ENCODE measurements at places on chromosomes 12 and 14.
A peak's percentile ranks its signal among the peaks of the same experiment; 100 is the strongest.

DNA sequence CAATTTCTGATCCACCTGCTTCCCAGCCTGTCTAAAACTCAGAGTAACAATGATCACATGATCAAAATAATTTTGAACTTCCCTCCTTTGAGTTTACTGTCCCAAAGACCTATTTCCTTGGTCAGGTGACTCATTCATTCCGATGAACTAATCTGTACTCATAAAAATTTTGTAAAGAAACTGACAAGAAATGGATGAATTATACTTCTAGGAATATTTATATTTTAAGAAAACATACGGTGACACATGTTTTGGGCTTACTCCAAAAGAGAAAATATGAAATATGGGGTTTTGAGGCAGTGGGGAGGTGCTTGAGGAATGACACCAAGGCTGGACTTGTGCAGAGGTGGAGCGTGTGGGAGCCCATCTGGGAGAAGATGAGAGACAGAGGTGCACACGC, 42.0 kb downstream of the GUCY2C start:
- DNase-seq = peak; percentile 8

DNA sequence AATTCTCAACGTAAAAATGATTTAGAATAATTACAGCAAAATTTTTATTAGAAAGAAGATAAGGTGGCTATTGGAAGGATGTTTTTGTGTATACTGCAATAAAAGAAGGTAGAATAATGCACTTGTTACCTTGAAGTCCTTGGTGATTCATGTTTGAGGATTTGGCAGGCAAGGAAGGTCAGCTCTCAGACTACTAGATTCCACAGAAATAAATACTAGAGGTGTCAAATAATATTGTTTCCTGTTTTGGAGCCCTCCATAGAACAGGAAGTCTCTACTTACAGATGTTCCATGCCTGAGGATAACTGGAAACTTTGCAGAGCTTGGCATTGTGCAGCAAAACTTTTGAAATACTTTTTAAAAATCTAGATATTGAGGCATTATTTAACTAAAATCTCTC, 284.3 kb upstream of the SYT1 start:
- DNase-seq = no peak

DNA sequence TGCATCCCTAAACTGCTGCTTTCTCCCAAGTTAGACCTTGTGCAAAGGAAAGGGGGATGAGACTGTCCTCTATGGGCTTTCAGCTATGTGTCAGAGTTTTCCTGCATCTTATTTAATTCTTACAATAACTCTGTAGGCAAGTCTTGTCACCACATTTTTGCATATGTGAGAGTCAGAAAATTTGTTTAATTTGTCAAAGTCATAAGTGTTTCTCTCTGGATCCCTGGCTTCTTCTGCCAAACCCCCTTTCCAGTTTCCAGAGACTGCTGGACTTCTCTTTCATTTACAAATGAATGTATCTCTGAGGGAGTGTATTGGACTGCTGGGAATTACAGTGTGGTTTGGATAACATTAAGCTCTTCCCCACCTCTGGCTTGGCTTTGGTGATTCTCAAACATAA, 877.6 kb upstream of the SEL1L start:
- no peak for DNase-seq

DNA sequence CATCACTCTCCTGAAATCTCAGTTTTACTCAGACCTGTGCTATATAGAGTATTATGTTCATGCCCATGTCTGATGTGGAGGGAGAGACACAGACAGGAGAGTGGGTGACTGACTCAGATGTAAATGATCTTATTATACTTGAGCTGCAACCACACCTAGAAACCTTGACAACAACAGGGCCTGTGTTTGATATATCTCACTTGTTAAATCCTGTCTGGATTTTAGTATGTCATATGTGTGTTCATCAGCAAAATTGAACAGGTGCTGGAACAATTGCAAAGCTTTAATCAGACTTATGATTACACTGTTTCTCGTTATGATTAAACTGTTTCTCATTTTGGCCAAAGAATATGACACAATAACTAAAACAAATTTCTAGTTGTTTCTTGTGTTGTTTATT, 37.7 kb downstream of the DIP2B start:
- no peak for DNase-seq

DNA sequence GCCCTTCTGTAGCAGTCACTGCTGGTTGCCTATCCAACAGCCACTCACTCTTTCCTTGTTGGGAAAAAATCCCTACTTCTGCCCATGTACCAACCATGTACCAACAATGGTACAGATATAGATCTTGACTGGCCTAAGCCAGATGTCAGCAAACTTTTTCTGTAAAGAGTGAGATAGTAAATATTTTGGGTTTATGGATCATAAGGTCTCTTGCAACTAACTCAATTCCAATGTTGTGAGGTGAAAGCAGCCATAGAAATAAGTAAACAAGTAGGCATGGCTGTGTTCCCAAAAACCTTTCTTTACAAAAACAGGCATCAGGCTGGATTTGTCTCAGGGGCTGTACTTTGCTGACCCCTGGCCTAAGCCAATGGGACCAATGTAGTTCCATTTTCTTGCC, 73.5 kb downstream of the ARMH4 start:
- DNase-seq = no peak

DNA sequence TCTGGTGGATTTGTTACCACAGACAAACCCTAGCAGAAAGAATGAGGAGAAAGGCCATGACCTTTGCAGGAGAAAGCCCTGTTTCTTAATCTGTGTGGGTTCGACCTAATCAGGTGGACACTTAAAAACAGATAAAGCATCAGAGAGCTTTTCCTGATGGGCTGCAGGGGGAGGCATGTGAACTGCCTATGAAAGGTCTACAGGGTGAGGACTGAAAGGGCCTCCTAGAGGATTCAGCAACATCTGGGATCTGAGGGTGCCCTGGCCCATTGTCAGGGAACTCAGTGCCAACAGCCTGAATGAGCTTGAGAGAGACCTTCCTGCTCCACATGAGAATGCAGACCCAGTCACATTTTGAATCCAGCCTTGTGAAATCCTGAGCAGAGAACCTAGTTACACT, 178.8 kb upstream of the DDHD1 start:
- DNase-seq = no peak

- no peak for DNase-seq
These were observed 60.4 kb downstream of the FZD10 start for GRCh38 chr12:130222519-130223218.

DNA sequence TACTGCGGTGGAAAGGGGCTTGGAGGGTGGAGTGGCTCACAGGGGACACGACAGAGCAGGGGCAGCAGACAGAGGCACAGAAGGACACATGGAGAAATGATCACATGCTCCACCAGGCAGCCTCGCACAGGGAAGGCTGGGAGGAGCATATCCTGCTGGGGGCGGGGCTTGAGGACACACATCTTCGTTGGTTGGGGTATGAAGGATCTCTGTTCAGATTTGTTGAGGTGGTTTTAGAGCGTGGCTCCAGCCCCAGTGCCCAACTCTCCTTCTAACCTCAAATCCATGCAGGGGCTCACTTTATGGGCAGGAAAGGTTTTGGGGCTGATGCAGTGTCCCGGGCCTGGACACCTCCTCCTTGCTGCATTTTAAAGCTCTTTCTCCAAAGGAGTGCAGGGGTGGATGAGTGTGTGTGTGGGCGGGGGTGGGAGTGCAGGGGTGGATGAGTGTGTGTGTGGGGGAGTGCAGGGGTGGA, 733 bp upstream of the P3H3 start:
- peak; percentile 58 for DNase-seq

DNA sequence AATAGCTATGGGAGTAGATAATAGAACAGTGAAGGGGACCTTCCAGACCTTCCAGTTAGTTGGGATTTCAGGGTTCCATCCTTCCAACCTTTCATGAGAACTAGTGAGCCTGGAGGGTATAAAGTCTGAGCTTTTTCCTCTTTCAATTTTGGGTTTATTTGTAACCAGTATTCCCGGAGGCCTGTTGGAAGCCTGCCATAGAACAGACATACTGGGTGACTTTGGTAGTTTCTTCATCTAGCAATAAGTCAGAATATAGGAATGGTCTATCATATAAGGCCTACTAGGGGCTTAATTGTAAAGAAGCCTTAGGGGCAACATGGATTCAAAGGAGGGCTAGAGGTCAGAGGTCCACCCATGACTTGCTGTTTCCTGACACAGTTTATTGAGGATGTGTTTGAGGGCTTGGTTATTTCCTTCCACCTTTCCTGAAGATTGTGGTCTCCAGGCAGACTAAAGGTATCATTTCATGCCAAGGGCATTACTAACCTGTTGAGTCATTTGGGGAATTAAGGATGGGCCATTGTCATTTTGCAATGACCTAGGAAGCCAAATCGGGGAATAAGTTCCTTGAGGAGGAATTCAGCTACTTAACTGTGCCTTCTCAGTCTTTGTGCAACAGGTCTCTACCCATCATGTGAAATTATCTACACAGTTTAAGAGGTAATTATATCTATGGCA, 410.3 kb downstream of the SLC6A15 start:
- DNase-seq = no peak

DNA sequence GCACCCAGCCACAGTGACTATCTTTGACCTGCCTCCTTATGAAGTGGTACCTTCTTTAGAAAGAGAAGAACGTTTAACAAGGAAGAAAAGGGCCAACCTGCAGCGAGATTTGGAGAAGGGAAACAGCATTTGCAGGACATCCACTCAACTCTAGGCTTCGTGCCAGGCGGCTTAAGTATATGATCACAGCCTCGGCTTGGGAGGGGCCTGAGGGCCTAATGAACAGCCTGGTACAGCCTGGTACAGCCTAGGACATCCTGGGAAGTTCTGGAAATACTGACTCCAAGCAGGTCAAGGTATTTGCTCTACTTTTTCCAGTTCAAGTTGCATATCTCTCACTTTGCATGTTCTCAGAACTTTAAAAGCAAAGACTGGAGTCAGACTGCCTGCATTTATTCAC, 16.1 kb downstream of the HCAR2 start:
- no peak for DNase-seq

- DNase-seq = no peak
These were observed 69.9 kb upstream of the AVPR1A start for GRCh38 chr12:63220921-63221320.

DNA sequence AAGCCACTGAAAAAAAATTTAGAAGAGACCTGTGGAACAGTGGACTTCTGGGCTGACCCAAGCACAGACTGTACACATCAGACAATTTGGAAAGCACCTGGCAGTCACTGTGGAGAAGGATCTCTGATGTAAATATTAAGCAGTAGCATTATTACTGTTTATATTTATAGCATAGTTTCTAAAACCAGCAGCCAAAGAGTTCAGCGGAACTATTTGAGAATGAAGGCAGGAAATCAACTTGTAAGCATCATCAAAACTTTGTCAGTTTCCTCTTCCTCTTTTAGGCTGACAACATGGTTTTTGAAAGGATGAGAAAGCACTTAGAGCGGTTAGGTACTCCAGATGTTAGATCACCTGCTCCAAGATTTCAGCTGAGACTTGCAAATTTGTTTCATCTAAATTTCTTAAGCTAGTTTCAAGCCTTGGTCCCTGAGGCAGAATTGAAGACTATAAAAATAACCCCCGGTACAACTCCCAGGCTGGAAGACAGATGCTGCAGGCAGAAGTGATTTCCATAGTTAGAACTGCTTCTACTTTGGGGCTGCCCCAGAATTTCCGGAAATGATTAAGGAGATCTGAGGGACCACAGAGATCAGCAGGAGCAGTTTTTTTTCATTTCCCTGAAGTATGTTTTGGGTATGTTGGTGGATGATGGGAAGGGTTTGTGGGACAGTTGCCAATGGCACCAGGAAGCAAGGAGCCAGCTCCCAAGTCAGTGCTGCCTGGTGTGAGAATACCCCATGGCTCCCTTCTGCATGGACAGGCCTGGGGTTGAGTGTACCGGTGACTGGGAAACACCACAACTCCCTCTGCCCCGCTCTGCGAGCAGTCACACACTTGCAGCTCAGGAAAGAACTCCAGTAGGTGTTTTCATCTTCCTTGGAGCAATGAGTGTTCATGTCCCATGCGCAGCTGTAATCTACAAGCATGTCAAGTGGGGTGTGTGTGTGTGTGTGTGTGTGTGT, 354.5 kb downstream of the NUAK1 start:
- peak; percentile 24 for DNase-seq

GRCh38 chr12:73445658-73446324, 1091.8 kb upstream of the ATXN7L3B start:
- DNase-seq = no peak

- DNase-seq = no peak
These were observed 25.9 kb downstream of the PPP4R3A start for GRCh38 chr14:91484186-91484585.

DNA sequence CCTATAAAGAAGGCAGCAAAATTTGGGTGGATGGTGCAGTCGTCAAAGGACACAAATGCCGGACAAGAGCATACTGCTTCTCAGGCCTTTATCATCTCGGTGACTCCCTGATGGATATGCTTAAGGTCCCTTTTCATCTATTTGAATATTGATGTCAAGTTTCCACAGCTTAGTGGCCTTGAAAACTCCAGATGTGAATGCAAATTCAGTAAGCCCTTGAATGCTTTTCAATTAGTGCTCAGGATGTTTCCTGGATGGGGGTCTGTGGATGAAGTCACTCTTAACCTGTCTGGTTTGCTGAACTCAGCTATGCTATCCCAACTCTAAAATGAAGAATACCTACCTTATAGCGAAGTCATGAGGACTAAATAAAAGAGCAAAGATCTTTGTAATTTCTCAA, 10.7 kb downstream of the REM2 start:
- no peak for DNase-seq

- DNase-seq = peak; percentile 88
These were observed at the start of gene NEK9 for GRCh38 chr14:75126679-75127473. Gene NEK9, minus strand, starts transcription at chr14:75127048. Its CDS starts 127 bp downstream, at chr14:75126921.

DNA sequence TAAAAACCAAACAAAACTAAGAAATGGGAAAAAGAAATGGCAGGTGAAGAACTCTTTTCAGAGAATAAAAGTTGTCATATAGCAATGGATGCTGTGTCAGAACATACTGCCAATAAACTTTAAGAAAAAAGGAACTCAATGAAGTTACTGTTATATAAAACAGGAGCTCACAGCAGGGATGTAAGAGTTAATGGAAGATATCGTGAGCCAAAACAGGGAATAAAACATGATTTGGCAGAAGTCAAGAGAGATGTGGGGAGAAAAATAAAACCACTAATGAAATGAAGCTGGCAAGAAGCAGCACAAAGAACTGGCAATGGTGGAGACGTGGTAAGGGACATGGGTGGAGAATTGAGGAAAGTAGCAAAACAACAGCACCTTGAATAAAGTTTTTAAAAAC, 61.0 kb downstream of the TAOK3 start:
- no peak for DNase-seq

DNA sequence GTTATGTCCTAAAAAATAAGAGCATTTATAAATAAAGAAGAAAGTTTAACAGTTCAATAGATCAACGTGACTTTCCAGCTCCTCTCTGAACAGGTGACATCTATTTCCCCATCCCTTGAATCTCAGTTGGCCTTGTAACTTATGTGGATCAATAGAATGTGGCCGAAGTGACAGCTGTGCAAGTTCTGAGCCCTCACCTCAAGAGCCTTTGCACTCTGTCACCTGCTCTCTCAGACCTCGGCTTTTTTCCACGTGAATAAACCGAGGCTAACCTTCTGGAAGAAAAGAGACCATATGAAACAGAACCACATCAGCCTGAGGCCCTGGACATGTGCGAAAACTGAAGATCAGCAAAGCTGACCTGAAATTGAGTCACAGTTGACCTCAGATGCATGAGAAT, 253.0 kb downstream of the DAD1 start:
- DNase-seq = no peak

GRCh38 chr14:105647784-105648608, 121.6 kb downstream of the TMEM121 start:
- DNase-seq = no peak

- DNase-seq = no peak
These were observed 528.6 kb downstream of the FUT8 start for GRCh38 chr14:65941091-65941490.

- peak; percentile 13 for DNase-seq
These were observed 181.7 kb downstream of the ADAMTS20 start for GRCh38 chr12:43370263-43370662.
